NCI-H1417 (cell line): ENCODE measurements at places on chromosomes 3 and 15.

GRCh38 chr3:184129012-184129411 lies 6.1 kb upstream of the EIF2B5 start:
- peak; percentile 34 for DNase-seq

DNA sequence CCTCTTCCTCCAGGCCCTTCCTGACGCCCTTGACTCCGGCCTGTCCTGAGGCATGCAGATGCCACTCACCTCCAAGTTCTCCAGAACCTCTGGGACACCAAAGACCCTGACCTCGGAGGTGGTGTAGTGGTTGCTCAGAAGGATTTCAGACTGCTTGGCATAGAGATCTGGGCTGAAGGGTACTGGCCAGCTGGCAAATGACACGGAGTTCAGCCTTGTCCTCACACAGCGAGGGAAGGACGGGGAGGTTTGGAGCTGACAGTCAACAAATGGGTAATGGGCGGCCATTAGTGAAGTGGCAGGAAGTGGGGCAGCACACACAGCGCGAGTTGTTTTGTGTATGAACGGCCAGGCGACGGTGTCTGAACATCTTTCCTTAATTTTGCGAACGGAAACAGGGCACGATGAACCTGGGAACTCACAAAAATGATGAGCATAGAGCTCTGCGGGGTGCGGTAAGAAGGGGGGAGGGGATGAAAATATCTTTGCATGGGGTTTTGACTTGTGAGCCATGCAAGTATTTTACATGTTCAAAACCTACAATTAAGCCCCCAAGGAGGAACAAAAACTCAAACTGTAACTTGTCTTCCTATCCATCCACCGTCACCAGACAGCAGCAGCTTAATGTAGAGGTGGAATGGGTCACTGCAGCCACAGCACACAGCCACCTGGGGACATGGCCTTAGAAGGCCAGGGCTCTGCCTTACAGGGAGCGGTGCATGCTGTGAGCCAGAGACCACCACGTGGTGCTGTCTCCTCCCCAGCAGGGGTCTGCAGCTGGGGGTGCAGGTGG lies 43.6 kb upstream of the RPL32 start:
- DNase-seq, result no peak

DNA sequence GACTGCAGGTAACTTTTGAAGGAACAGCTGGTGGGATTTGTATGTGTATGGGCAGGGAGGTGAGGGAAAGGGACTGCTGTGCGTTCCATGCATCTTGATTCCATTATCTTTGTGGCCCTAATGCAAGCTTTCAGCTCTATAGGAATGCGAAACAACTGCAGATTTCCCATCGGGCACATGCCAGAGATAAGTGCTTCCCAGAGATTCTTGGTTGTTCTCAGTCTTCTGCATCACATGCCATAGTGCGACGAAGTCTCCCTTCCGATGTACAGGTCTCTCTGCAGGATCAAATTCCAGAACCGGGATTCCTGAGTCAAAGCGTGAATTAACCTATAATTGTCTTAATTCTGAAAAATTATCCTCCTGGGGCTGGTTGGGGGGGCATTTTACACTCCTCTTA lies 72.6 kb upstream of the NSMCE3 start:
- no peak for DNase-seq

- no peak for DNase-seq
Measured at GRCh38 chr3:70742081-70742480, 429.6 kb upstream of the MDFIC2 start.

- no peak for DNase-seq
Measured at GRCh38 chr3:194588741-194589140, 44.5 kb downstream of the TMEM44 start.

DNA sequence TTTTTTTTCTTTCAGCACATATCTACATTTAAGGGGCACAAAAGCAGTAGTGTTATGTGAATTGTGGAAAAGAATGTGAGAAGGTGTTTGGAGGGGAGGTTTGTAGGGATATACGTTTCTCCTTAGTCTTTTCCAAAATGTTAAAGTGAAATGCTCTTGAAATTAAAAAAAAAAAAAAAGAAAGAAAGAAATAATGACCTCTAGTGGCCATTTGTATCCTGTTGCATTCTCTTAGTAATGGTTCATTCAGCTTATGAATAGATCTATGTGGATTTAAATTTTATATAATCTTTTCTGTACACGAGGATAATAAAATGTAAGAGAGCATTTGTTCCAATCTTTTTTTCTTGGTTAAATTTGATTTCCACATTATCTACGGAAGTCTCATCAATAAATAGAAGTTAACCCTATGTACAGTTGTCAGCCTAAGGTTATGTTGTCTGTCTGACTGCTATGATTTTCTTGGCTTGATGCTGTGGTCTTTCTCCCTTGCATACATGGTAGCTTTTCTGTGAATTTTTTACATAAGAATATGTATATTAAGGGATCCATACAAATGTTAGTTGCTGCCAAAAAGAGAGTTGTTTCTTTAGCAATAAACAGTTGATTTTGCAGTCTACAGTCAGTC lies 1.7 kb downstream of the P2RY13 start:
- peak; percentile 30 for DNase-seq

- peak; percentile 91 for DNase-seq
Measured at GRCh38 chr3:139934613-139935015, 371 bp upstream of the CLSTN2 start.

DNA sequence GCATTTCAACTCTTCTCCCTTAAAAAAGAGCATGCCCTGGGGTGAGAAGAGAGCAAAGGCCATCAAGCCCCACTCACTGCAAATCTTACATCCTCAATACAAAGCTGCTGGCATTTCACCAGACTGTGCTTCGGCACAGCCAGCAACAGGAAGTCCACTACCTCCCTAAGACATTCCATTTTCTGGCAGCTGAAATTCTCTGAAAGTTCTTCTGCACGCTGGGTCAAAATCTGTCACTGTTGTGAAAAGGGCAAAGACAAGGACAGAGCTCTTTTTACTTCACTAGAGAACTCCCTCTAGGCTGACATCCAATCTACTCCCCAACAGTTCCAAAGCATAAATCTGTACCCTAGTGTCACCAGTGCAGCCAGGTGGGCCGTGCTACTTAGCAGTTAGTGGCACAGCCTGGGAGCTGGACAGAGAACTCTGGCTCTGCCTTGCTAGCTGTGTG lies 6.3 kb downstream of the MTMR10 start:
- no peak for DNase-seq

DNA sequence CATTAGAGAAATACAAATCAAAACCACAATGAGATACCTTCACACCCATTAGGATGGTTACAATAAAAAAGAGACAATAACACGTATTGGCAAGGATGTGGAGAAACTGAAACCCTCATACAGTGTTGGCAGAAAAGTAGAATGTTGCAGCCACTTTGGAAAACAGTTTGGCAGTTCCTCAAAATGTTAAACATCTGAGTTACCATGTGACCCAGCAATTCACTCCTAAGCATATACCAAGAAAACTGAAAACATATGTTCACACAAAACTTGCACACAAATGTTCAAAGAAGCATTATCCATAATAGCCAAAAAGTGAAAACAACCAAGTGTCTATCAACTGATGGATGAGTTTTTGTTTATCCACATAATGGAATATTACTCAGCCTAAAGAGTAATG lies 166.9 kb upstream of the FAM3D start:
- no peak for DNase-seq

GRCh38 chr15:35723852-35724251 lies 177.9 kb upstream of the DPH6 start:
- no peak for DNase-seq

- peak; percentile 18 for DNase-seq
Measured at GRCh38 chr3:129051871-129052340, 8.7 kb upstream of the GP9 start.

GRCh38 chr3:132008837-132009236 lies 26.0 kb downstream of the CPNE4 start:
- no peak for DNase-seq

DNA sequence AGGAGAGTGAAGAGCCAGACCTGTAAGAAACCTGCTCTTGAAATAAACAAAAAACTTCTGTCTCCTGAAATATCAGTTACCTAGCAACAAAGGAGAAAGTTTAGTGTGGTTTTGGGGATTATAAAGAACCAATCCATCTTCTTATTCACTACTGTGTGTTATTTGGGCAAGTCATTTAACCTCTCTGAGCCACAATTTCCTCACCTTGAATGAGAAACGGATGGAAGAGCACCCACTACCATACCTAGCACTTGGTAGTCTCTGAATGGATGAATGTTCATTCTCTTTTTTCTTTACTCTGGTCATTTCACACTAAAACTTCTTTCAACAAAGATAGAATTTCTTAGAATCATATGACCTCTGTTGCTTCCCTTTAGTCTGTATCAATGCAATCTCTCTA lies 45.2 kb downstream of the PTPN9 start:
- DNase-seq, result no peak

DNA sequence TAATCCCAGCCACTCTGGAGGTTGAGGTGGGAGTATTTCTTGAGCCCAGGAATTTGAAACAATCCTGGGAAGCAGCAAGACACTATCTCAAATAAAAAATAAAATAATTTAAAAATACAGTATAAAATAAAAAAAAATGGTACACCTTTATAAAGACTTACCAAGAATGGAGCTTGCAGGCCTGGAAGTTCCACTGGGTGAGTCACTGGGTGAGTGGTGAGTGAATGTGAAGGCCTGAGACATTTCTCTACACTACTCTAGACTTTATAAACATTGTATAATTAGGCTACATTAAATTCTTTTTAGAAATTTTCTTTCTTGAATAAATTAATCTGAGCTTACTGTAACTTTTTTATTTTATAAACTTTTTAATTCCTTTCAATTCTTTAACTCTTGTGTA lies 609.1 kb upstream of the BCHE start:
- DNase-seq, result no peak

- no peak for DNase-seq
Measured at GRCh38 chr3:128466840-128467541, at the start of gene DNAJB8. Gene DNAJB8 (minus strand): TSS chr3:128466890. CDS start chr3:128463245, 3,645 bp downstream.

DNA sequence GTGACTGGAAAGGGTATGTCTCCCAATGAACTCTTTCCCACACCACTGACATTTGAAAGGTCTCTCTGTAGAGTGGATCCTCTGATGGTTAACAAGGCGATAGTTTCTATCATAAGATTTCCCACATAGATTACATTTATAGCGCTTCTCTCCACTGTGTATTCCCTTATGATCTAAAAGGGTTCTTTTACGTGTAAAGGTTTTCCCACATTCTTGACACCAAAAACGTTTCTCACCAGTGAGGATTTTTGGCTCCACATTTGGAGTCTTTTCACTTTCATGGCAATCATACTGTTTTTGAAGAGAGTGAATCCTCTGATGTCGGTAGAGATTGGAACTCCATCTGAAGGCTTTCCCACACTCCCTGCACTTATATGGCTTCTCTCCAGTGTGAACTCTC lies 30.5 kb downstream of the ZNF445 start:
- no peak for DNase-seq

- no peak for DNase-seq
Measured at GRCh38 chr3:153704115-153704514, 417.1 kb upstream of the ARHGEF26 start.

- DNase-seq, result peak; percentile 0
Measured at GRCh38 chr3:40713795-40714194, 189.0 kb downstream of the ZNF621 start.

- no peak for DNase-seq
Measured at GRCh38 chr3:194521510-194522260, 34.9 kb upstream of the ATP13A3 start.

DNA sequence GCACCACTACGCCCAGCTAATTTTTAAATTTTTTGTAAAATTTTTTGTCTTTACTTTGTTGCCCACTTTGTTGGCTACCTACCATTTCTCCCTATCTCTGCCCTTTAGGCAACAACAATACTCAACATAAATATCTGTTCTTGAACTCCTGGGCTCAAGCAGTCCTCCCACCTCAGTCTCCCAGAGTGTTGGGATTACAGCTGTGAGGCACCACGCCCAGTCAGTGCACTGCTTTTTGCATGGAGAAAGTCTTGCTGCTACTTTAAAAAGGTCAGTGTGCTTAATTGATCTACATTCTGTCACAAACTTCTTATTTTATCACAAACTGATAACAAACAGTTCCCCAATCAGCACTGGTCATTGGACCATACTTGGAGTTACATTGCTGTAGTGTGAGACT lies 8.0 kb downstream of the USP8 start:
- DNase-seq, result no peak

- no peak for DNase-seq
Measured at GRCh38 chr3:149579161-149579560, 78.7 kb downstream of the WWTR1 start.

GRCh38 chr3:69855436-69856162 lies 116.3 kb downstream of the MITF start:
- peak; percentile 13 for DNase-seq

DNA sequence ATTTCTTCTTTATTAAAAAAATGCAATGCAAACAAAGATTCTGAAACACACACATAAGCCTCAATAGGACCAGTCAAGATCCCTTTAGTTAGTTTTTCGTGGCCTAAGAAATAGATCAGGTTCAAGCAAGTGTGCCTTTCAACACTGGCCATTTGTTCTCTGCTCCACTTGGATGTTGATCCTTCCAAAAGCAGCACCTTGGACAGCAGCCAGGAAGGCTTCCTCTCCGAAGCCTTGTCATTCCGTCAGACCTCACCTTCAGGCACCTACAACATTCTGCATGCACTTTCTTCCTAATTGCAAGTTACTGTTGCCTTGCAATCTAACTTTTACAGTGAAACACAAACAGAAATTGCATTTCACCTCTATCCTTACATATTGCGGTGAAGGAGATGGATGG lies 155.9 kb upstream of the FEZF2 start:
- DNase-seq, result peak; percentile 2

DNA sequence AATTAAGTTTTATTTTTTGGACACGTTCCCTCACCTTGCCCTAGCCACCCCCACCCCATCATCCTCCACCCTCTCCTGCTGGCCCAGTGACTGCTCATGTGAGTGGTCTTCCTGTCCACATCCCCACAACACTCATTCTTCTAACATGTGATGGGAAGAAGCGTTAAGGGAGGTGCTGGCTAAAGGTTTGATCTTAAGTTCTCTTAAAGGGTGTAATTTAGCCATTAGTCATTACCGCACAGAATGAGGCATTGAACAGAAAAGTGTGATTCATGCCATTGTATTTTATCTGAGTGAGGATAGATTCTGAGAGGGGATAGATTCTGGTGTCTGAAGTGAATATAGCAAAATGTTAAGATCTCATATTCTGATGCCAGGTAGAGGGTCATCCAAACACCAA lies 272.9 kb upstream of the TPM1 start:
- no peak for DNase-seq

DNA sequence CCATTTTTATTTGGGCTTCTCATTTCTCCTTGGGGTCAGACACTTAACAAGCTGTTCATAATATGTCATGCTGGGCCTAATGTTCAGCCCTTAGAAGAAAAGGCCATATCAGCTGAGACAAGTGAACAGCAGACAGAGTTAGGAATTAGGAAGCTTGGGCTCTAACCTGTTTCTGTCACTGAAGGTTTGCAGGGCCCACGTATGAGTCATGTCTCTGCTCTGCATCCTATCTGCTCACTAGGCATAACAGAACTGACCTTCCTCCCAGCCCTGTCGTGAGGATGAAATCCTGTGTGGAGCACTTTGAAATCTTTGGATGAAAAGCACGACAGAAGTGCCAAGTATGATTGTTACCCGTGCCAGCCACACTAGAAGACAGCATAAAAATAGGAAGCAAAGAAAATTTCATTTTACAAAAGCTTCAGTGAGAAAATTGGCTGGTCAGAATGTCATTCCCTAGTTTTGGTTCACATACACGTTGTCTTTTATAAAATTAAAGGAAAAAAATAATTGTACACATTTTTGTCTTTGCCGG lies 26.5 kb upstream of the CD47 start:
- no peak for DNase-seq
